ENCODE measurements at places on chromosomes 7 and 10.

- no peak for DNase-seq
Observed at GRCh38 chr7:7773334-7774309, 55.2 kb upstream of the RPA3 start.

- DNase-seq, result no peak
Observed at GRCh38 chr7:42621543-42622219, 290.2 kb downstream of the C7orf25 start.

DNA sequence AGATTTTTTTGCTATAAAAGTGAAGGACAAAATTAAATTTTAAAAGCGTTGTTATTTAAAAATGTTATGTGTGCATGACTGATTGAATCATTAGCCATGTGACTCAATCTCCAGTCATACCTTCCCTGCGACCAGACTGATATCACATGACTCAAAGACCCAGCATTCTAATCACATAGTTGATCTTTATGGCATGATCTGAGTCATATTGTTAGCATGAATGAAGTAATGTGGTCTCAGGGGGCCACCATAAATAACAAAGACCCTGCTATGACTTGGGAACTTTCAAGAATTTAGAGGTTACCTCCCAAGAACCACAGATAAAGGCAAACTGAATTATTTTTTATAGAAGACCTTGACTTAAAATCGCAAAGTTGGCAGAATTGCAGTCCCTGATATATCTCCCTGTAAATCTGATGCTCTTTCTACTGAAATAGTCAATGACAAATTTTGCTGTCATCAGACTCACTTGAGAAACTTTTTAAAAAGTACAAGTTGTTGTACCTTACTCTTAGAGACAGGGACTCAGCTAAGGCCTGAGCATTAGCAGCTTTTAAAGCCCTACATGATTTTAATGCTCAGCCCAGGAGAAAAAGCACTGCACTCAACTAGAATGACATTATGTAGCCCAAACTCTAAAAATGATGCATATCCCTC, 717.3 kb downstream of the XPNPEP1 start:
- no peak for DNase-seq

DNA sequence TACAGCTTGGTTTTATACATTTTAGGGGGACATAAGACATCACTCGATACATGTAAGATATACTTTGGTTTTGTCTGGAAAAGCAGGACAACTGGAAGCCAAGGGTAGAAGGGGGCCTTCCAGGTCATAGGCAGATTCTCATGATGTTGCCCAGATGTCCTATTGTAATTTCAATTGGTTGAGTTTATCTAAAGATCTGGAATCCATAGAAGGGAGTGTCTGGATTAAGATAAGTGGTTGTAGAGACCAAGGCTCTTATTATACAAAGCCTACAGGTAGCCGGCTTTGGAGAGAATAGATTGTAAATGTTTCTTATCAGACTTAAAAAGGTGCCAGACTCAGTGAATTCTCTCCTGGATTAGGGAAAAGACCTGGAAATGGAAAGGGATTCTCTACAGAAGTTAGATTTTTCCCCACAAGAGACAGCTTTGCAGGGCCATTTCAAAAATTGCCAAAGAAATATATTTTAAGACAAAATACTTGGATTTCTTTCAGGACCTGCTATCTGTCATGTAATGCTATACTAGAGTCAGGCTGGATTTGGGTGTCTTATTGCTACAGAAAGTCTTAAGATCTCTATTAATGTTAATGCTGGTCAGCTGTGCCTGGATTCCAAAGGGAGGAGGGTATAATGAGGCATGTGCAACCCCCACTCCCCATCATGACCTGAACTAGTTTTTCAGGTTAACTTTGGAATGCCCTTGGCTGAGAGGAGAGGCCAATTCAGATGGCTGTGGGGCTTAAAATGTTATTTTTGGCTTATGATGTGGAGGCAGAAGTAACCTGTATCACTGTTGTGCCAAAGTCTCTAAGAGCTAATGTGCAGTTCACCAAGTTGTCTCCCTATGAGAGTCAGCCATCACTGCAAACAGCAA, 511.1 kb upstream of the C7orf33 start:
- no peak for DNase-seq

DNA sequence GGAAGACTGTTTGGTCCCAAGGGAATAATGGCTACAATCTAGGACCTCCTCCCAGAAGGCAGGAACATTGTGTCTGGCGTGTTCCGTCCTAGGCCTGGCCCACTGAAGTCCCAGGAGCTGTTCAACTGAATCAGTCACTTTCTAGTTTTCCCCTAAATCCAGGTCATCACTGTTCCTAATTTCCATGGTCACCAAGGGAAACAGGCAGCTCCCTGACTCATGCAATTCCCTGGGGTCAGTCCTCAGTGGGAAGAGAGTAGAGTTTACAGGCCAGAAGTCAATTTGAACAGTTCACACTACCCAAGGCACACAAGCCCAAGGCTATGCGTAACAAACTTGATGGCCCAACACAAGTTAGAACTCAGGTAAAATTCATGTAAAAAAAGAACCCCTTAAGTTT, 44.0 kb downstream of the CREB3L2 start:
- DNase-seq, result no peak

DNA sequence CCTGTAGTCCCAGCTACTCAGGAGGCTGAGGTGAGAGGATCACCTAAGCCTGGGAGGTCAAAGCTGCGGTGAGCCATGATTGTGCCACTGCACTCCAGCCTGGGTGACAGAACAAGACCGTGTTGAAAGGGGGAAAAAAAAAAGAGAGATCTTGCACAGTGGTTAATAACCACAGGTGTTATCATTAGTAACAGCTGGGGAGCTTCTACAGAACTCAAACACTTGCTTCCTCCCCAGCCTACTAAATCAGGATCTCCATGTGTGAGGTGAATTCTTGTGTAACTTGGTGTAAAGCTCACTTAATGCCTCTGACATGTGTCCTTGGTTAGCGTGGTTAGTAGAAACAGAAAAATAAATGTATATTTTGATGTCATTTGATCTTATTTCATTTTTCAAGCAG, 43.9 kb upstream of the BMS1 start:
- no peak for DNase-seq

GRCh38 chr10:70254778-70255328, 21.6 kb upstream of the PPA1 start:
- no peak for DNase-seq

- DNase-seq, result no peak
Observed at GRCh38 chr7:6032167-6032566, 991 bp downstream of the ANKRD61 start.

GRCh38 chr10:15439341-15439842, 68.3 kb upstream of the FAM171A1 start:
- DNase-seq, result no peak

- DNase-seq, result no peak
Observed at GRCh38 chr7:111168182-111168581, 77.3 kb downstream of the LRRN3 start.

DNA sequence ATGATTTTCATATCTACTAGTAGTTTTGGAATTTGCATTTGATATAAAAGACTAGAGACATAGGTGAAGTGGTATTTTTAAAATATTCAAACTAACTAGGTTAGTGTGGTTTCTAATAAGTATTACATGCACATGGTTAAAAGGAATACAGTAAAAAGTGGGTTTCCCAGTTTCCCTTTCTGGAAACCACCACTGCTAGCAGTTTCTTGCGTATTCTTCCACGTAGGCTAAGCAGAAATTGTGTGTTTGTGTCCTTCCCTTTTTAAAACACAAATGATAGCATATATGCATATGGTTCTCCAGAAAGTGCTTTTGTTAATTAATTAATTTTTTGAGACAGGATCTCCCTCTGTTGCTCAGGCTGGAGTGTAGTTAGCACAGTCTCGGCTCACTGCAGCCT, 15.4 kb downstream of the NRF1 start:
- DNase-seq, result no peak

GRCh38 chr10:7471720-7472367, 61.0 kb upstream of the SFMBT2 start:
- DNase-seq, result no peak

DNA sequence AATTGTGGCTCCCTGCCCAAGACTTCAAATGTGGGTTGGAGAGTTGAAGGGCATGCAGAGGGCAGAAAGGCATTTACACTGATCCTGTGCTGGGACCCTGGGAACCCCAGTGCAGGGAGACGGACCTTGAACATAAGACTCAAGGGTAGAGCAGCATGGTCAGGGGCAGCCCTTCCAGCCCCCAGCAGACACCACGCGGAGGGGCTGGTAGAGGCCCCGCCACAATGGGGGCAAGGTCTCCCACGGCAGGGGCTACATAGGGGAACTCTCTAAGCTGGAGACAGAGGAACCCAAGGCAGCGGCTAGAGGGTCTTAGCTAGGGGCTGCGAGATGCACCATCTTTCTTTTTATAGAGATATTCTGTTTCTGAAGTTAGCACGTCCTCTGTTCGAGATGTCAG, 45.2 kb upstream of the EBF3 start:
- no peak for DNase-seq

- DNase-seq, result no peak
Observed at GRCh38 chr7:122768827-122769226, 66.1 kb upstream of the RNF148 start.
